ENCODE measurements at places on chromosomes 16 and 17.

- no peak for DNase-seq
These were observed 133.3 kb downstream of the CA10 start for GRCh38 chr17:52025236-52025635.

- DNase-seq: no peak
These were observed 249.3 kb upstream of the CIBAR2 start for GRCh38 chr16:85361441-85362118.

GRCh38 chr17:7217113-7217987 lies 2.3 kb downstream of the DLG4 start:
- DNase-seq: no peak

GRCh38 chr16:85689285-85689949 lies 663 bp upstream of the GINS2 start:
- DNase-seq: no peak

GRCh38 chr16:66651474-66651765 lies 45.1 kb downstream of the CMTM4 start:
- DNase-seq: no peak

- DNase-seq: no peak
These were observed 56.6 kb downstream of the IRF8 start for GRCh38 chr16:85955566-85955965.

DNA sequence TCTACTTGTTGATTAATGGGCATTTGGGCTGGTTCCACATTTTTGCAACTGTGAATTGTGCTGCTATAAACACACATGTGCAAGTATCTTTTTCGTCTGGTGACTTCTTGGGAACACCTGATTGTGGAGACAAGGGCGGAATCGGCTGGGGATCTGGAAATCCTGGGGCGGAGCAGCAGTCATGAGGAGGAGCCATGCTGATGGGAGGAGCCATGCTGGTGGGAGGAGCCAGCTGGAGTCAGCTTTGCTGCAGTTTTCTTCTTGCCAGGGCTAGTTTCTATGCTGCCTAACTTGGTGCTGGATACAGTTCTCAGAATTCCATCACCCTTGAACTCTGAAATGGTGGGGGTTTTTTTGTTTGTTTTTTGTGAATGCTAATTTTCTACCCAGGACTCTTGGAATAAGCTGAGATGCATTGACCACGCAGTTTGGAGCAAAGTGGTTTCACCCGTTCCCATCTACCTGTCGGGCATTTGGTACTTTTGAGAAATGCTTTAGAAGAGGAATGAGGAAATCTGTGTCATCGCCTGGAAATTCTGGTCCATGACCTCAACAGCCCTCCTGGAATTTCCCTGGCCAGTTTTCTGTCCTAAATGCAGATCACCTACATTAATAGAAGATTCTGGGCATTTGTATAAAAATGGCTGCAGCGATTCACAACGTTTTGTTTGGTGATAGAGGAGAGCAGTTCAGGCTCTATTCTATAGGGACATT lies 217.4 kb upstream of the ZFHX3 start:
- no peak for DNase-seq

DNA sequence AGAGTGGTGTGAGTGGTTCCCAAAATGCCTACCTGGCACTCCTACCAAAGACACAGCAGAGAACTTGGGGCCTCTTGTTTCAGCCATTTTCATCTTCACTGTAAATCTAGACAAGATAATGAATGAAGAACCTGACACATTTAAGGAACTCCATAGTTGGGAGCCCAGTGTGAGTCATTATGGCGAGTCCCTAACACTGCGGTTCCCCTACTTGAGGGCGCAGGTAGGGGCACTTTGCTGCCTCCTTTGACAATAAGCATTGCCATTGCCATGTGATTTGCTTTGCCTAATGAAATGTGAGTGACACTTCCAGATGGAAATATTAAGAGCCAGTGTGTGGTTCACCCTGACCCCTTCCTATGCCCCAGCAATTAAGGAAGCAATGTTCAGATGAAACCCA lies 517.6 kb downstream of the MAF start:
- no peak for DNase-seq

DNA sequence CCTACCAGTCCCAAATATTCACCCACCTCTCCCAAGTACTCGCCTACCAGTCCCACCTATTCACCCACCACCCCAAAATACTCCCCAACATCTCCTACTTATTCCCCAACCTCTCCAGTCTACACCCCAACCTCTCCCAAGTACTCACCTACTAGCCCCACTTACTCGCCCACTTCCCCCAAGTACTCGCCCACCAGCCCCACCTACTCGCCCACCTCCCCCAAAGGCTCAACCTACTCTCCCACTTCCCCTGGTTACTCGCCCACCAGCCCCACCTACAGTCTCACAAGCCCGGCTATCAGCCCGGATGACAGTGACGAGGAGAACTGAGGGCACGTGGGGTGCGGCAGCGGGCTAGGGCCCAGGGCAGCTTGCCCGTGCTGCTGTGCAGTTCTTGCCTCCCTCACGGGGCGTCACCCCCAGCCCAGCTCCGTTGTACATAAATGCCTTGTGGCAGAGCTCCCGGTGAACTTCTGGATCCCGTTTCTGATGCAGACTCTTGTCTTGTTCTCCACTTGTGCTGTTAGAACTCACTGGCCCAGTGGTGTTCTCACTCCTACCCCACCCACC lies 29.8 kb downstream of the POLR2A start:
- DNase-seq: no peak

DNA sequence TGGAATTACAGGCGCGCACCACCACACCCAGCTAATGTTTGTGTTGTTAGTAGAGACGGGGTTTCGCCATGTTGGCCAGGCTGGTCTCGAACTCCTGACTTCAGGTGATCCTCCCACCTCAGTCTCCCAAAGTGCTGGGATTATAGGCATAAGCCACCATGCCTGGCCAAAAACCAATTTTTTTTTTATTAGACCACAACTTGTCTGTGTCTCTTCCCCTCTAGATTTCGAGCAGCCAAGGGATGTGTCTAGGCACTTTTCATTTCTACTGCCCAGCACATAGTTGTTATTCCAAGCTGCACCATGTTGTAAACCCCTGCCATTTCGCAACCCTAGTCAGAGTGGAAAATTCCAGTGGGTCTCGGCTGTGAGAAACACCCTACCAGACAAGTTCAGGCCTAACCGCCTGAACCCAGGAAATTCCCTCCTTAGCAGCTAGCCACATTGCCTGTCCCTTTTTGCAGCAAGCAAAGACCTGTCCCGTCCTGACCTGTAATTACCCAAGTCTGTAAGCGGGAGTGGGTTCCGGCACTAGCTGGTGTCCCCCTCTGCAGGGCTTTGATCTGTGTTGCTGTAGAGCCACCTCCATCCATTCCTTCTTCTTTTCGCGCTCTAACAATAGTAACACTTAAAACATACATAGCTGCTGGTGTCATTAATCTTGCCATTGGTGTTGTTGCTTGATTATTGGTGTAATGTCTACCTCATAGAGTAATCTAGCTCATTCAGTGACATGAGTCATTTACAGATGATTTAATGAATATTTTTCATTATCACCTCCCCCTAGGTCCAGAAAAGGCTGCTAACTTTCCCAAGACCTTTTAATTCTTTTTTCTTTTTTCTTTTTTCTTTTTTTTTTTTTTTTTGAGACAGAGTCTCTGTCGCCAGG lies 77.3 kb upstream of the ATF7IP2 start:
- DNase-seq: no peak

- no peak for DNase-seq
These were observed 104.6 kb downstream of the ANKRD11 start for GRCh38 chr16:89385712-89386111.

- no peak for DNase-seq
These were observed at the start of gene PHLPP2 for GRCh38 chr16:71724320-71724751. Gene PHLPP2 (minus strand): TSS chr16:71724701. CDS start chr16:71714795, 9,906 bp downstream.

GRCh38 chr17:17417718-17418181 lies 59.0 kb upstream of the MED9 start:
- DNase-seq: no peak

DNA sequence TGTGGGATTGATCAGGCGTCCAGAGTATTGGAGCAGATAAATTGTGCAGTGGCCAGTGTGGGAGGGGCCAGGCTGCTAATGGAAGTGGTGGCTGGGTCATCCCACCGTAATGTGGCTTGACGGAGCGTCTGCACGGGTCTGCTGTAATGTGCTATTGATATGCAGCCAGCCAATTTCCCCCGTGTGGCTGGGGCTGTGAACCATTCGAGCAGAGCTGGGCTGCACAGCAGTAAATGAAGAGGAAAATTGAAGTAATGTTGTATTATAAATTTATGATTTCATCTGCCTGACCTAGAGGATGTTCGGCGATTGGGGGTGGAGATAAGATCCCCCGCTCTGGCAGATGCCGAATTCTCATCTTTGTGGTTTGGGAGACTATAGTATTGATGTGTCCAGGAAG lies 121.5 kb downstream of the CCDC182 start:
- no peak for DNase-seq

GRCh38 chr17:1627982-1628855 lies at the start of gene SLC43A2:
Gene SLC43A2 (minus strand): TSS chr17:1628834. CDS start chr17:1627874, 960 bp downstream.
- DNase-seq: peak; percentile 59

DNA sequence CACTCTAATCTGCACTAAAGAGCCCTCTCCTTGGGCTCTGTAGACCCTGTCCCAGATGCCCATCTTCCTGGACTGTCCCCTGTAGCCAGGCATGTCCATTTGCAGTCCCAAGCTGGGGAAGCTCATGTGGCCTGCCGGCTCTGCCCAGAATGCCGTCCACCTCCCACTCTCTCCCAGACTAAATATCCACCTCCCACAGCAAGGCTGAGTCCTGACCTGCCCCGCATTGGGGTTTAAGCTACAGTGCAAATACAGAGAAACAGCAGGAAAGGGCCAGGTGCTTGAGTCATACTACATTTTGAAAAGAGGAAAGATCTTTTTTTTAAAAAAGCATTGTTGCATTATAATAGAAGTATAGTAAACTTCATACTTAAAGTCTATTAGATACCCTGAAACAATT lies 3.0 kb downstream of the ST6GALNAC2 start:
- no peak for DNase-seq

GRCh38 chr17:54426296-54426886 lies 474.3 kb upstream of the TOM1L1 start:
- no peak for DNase-seq

DNA sequence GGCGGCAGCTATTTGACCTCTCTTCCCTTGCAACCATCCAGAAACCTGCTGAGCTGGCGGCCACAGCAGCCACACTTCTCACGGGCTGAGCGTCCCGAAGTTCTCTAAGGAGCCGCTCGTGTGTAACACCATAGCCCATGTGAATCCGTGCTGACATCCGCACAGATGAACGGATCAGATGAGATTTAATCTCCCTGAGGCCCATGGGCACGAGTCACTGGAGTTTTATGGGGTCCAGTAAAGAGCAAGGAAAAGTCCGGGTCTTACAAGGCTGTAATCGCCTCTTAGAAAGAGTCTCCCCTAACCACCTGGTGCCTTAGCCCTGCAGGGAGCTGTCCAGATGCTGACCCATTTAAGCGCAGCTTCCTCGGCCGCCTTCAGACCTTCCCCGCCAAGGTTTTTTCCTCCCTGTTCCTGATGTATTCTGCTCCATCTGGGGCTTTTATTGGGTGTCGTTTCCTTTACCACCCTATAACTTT lies 5.5 kb upstream of the CACNG5 start:
- DNase-seq: no peak

DNA sequence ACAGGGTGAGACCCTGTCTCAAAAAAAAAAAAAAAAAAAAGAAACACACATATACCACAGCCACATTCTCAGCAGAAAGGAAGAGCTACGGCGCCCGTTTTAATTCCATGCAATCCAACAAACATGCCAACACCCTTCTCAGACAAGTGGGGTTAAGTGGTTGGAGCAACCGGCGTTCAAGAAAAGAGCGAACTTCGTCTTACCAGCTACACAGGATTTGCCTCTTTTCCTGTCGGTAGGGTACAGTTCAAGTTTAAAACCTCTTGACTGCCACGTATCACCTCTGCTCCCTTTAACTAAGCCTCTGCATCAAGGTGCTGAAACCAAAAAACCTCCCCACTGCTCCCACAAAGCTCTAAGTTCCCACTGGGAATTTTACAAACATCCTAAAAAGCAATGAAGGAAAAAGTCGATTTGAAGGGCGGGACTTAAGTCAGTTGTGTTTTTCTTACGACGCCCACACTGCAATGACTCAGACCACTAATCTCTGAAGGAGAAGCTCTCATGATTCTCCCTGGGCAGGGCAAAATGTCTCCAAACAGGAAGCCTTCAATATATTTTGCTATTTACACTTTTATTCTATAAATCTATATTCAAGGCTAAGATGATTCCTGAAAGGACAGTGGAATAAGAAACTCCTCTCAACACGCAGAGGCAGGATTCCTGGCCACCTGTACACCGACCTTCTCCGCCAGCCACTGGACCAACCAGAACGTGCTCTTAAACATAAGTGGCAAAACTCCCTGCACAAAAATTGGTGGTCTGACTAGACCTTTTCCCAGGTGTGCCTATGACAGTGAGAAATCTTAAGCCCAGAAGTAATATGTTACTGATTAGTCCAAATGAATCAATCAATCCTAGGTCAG lies 18.8 kb downstream of the SRP68 start:
- no peak for DNase-seq

- DNase-seq: no peak
These were observed 311.7 kb downstream of the BCAS3 start for GRCh38 chr17:60989379-60989778.

DNA sequence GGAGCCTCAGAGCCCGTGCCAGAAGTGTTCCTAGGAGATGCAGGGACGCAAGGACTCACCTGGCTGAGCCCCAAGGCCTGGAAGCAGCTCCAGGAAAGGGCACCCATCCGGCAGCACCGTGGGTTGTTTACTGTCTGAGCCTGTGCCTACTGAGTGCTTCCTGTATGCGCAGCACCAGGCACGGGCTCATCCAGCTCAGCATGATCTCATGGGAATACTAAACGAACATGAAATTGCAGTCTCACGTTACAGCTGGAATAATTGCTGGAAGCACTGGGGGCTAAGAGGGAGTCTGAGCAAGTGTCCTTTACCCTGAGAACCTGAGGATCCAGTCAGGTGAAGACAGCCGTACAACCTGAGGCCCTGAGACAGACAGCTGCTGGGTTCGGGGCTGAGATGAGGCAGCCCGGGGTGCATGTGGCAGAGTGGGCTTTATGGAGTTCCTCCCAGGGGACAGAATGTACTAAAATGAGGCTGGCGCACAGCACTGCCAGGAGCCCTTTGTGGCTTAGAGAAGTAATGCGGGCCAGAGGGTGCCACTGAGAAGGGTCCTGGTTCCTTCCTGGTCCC lies 5.4 kb downstream of the CTRL start:
- DNase-seq: no peak

DNA sequence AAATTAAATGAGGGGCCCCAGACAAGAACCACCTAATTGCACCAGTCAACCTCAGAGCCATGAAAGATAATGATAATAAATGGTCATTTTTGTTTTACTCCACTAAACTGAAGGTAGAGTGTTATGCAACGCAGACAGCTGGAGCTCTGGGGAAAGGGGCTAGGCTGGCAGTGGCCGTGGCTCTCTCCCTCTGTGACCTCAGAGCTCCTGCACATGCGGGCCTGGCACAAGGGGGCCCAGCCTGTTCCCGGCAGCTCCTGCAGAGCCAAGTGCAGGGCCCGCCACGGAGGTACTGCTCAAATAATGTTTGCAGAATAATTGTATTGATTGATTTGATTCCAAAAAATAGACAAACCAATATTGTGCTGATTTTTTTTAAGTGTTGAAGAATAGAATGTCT lies 109.5 kb downstream of the SALL1 start:
- no peak for DNase-seq

DNA sequence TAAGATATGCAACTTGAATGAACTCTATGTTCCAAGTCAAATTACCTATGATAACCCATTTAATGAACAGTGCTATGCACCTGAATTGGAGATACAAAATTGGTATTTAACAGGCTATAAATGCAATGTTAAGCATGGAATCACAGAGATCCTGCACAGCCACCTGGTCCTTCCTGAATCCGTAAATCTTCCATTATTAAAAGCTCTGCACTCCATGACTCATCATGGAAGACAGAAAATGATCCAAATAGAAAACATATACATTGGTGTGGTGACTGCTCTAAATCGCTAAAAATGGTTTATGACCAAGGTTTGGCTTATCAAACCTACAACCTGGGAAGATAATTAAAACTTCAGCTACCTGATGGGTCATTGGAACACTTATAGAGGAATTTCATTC lies 45.3 kb downstream of the GLG1 start:
- DNase-seq: no peak
